ENCODE measurements at places on chromosomes 3 and 15.

DNA sequence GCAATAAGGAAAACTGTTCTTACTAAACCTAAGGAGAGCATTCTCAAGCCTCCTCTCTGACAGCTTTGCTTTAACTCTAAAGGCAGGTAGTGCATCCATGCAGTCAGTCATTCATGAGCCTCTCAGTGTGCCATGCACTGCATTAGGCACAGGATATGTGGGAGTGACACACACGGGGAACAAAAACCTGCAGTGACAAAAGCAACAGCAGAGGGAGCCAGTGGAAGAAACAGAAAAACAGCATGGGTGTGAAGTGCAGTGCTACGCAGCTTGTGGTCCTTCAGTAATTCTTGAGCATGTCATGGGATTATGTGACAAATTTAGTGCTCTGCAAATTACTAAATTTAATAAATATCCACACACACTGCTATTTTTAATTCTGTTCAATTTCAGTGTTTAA lies 230.7 kb downstream of the BBX start:
- DNase-seq = peak; percentile 2

DNA sequence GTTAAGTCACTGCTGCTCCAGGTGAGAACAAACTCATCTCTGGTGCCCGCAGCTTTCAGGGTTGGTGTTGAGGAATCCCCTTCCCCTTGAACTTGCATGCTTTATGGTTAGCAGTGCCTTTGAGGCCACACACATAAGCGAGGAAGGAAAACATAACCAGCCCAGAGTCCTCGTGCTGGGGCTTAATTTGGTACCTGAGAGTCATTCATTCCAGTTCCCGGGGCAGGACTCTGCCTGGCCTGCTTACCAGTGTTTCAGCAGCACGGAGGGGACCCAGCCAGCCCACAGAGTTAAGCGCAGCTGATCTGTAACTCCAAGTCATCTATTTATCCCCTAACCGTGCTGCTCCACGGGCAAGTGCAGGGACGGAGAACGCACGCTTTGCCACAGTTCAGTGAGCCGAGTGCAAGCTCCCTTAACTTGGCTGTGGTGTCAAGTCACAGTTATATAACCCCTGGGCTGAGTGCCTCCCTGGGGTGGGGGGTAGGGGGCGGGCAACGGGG lies 302.3 kb upstream of the ICE2 start:
- DNase-seq = no peak

DNA sequence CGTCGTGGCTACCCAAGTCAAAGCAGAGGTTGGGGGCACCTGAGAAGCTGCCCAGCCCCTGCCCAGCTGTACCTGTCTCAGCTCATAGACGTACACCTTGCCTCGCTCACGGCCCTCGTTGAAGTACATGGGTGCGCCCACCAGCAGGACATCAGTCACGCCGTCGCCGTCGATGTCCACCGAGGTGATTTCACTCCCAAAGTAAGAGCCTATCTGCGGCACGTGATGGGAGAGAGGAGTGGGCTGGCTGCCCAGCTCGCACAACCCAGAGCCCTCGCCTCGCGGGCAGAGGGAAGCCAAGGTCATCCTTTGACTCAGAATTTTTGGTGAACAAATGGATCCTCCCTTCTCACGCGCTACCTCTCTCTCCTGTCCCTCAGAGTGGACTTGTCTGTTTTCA lies 54.7 kb downstream of the FEM1B start:
- DNase-seq = no peak

- DNase-seq = no peak
Measured at GRCh38 chr3:22846566-22846965, 356.6 kb upstream of the UBE2E2 start.

Data from stimulated activated CD4-positive, alpha-beta T cell treated with anti-CD3 and anti-CD28 coated beads, Interleukin-4, amount 100 ng/mL, for 1 hour (primary cell).